ENCODE measurements at places on chromosomes 3 and 15.

- no peak for DNase-seq
Measured at GRCh38 chr3:156395961-156396710, 158.8 kb downstream of the SSR3 start.

GRCh38 chr3:68931406-68932149, 769 bp downstream of the TAFA4 start:
- DNase-seq: no peak

DNA sequence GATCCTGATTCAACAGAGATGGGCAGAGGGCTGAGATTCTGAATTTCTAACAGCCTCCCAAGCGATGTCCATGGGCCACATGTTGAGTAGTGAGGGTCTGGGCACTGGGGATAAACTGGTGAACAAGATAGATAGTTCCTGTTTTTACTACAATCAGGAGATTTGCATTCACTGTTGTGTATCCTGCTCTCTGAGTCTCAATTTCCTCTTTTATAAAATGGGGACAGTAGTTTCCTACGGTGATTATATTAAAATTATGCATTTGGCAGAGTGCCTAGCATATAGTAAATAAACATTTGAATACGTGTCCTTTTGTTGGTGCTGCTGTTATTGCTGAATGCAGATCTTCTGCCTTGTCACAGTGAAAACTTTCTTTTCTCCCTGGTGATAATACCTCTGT, 102.5 kb downstream of the MYH15 start:
- no peak for DNase-seq

DNA sequence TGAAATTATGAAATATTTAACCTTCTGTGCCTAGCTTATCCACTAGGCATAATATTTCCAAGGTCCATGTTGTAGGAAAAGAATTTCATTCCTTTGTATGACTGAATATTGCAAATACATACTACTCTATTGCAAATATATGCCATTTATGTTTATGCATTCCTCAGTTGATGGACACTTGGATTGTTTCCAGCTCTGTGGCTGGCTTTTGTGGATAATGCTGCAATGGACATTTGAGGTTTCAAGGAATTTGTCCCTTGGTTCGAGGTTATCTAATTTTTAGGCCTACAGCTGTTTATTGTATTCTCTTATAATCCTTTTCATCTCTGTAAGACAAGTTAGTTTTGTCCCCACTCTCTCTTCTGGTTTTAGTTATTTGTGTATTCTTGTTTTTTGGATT, 7.7 kb upstream of the AADACL2 start:
- no peak for DNase-seq

DNA sequence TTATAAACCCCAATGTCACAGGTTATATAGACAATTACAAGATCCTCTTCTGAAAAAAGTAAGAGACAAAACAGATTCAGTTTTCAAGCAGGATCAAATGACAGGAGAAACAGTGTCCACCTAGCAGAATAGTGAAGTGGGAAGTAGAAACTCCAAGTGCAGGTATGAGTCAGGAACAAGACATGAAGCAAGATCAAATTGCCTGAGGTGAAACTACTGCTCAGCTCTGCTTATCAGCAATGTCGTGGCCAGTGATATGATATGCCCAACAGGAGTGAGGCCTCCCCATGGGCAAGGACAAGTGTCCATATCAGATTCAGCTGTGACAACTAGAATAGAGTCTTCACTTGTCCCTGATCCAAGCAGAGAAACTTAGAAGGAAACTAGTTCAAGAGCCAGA, 100.0 kb downstream of the ZMAT3 start:
- no peak for DNase-seq

DNA sequence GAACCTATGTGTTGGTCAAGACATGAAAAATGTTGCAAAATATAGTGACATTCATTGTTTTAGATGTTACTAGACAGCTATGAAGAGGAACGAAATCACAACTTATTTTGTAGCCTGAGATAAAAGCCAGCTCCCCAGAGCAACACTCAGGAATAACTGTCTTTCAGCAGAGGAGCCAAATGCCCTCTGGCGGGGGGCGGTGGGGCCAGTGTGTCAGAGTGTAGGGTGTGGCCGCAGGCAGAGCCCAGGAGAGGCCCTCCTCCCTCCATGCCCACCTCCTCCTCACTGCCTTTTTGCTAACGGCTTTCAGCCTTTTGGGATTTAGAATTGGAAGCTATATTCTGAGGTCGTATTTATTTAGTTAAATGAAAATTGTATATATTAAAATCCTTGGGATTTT, 16.9 kb downstream of the APOD start:
- DNase-seq: no peak

- DNase-seq: no peak
Measured at GRCh38 chr3:103166890-103167289, 732.1 kb downstream of the ZPLD1 start.

GRCh38 chr3:111603679-111604078, 8.5 kb upstream of the ZBED2 start:
- DNase-seq: no peak

DNA sequence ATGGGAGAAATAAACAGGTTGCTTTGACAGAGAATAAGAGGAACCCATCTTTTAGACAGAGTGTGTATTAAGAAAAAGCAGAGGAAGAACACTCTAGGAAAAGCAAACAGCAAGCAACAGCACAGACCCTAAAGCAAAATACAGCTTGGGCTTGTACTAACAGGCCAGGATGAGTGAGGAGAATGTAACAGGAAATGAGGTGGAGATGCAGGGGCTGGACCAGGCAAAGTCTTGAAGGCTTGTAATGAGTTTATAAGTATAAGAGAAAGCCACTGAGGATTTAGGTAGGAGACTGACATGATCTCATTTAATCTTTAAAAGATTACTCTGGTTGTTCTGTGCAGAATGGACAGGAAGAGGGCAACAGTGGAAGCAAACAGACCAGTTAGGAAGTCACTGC, 4.9 kb downstream of the UBR1 start:
- no peak for DNase-seq

DNA sequence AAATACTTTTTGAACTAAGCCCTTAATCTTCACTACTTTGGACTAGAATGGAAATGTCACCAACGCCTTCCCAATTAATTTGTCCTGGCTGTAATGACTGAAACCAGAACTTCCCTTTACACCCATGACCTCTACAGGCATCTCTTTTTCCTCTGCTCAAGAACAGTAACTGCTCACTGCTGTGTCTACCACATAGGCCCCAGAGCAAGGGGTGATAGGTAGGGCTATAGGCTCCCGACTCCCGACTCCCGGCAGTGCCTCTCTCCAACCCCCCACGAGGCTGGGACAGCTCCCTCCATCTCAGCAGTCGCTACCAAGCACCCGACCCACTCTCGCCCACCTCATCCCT, 384 bp upstream of the LEKR1 start:
- DNase-seq: no peak

DNA sequence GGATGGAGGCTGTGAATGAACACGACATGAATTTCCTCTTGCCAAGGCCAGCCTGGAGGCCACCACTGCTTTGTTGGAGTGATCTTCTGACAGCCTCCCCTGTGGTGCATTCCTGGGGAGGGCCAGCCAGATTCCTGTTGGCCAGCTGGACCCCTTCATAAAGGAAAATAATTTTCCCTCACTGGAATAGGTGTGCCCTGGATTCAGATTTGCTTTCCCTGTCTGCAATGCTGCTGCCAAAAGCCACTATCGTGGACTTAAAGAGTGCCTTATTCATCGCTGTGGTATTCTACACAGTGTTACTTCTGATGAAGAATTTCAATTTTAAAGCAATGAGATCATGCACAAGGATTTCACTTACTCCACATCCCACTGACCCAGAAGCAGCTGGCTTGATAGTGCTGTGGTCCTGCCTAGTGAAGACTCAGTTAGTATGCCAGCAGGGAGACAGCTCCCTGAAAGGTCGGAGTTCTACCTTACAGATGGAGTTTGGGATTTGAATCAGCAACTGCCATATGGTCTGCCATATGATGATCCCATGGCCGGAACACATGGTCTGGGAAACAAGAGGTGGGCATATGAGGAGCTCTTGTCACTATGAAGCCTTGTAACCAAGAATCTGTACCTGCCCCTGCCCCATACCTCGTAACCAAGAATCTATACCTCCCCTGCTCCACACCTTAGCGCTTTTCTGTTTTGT, 145.2 kb downstream of the KLF13 start:
- DNase-seq: no peak

GRCh38 chr3:43958005-43958770, 267.4 kb downstream of the ABHD5 start:
- DNase-seq: no peak

DNA sequence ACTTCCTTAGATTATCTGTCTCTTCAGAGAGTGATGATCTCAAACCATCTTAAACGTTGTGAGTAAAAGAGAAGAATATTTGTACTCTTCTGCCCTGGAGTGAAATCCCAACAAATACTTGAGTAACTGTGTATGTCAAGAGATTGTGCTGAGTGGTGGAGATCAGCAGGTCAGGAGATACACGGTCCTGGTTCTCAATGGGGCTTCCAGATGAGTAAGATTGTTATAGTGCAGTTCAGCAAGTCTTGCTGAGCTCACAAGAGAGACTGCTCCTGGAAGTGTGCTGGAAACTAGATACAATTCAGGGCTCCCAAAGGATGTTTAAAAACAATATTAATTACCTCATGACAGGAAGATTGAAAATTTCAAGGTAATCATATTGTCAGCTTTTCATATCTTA, 184.3 kb downstream of the AKAP13 start:
- no peak for DNase-seq

GRCh38 chr3:74643636-74644035, 29.2 kb upstream of the CNTN3 start:
- DNase-seq: no peak

GRCh38 chr3:101988596-101988995, 139.3 kb downstream of the NFKBIZ start:
- DNase-seq: no peak

GRCh38 chr3:49699281-49699979, 10.1 kb downstream of the RNF123 start:
- no peak for DNase-seq

DNA sequence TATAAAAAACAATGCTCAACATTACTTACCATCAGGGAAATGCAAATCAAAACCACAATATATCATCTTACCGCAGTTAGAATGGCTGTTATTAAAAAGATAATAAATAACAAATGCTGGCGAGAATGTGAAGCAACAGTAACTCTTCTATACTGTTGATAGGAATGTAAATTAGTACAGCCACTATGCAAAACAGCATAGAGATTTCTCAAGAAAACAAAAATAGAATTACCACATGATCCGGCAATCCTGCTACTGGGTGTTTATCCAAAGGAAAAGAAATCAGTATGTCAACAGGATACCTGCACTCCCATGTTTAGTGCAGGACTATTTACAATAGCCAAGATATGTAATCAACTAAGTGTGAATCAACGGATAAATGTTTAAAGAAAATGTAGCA, 48.1 kb downstream of the ADAM10 start:
- no peak for DNase-seq

DNA sequence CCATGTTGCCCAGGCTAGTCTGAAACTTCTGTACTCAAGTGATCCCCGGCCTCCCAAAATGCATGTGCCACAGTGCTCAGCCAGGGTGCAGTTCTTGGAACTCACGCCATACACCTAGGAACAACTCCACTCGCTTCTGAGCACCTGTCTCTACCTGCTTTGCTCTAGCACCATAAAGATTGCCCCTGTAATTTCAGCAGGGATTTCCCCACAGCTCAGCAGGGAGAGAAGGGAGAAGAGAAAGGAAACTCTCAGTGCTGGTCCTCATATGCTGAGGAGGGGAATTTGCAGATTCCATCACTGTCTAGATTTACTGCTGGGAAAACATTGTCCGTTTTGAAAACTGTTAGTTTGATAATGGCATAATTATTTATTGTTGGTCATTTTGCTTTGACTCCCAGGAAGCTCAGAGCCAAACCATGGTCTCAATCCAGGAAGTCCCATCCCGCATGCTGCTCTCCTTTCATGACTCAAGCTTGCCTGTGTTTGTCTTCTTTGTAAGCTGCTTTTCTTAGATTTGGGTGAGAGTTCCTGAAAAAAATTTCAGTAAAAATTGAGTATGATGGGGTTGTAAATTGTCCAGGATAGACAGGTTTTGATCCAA, 24.2 kb downstream of the TRIM71 start:
- DNase-seq: no peak

- no peak for DNase-seq
Measured at GRCh38 chr15:60375306-60375705, 22.5 kb downstream of the ANXA2 start.

GRCh38 chr3:196620161-196620604, 19.3 kb upstream of the NRROS start:
- DNase-seq: no peak

GRCh38 chr3:152159328-152159727, 109.4 kb upstream of the MBNL1 start:
- no peak for DNase-seq

DNA sequence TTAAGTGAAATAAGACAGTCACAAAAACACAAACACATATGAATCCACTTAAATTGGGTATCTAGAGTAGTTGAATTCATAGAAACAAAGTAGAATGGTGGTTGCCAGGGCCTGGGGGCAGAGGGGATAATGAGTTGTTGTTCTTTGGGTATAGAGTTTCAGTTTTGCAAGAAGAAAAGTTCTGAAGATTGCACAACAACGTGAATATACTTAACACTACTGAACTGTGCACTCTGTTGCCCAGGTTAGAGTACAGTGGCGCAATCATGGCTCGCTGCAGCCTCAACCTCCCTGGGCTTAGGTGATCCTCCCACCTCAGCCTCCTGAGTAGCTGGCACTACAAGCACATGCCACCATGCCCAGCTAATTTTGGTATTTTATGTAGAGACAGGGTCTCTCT, 14.9 kb downstream of the GRAMD2A start:
- no peak for DNase-seq
